Activated T-cell treated with anti-CD3 and anti-CD28 coated beads, Interleukin-2, amount 50 U/mL, for 1 hour (primary cell): ENCODE measurements at places on chromosomes 5 and 9.

GRCh38 chr9:96175796-96176195 lies 126.2 kb downstream of the HSD17B3 start:
- no peak for DNase-seq

- DNase-seq = peak; percentile 46
Observed at GRCh38 chr9:99828054-99828416, 6.3 kb downstream of the NR4A3 start.

GRCh38 chr5:176877793-176878331 lies 21.3 kb downstream of the HK3 start:
- no peak for DNase-seq

GRCh38 chr5:64980176-64980575 lies 211.4 kb downstream of the CWC27 start:
- DNase-seq = no peak

DNA sequence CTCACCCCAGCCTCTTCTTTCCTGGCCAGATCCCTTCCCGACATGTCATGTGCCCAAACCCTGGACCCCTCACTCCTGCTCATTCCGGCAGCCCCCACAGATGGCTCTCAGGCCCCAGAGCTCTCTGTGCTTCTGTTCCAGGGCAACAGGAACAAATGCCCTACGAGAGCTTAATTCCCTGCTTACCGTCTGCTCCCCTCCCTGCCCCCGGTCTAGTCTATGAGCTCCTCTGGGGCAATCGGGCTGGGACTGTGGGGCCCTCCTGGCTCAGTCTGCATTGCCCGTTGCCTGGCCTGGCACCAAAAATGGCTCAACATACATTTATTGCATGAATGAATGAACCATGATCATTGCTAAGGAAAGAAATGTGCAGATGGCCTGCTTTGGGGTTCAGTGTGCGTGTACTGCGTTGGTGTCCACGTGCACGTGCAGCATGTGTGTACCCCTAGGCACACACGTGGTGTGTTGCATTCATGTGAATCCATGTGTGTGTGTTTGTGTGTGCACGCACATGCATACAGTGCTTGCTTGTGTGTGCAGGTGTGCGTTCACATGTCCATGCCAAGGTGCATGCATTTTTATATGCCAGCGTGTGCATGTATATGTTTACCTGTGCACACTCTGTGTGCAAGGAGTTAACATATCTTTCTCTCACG lies 201.2 kb upstream of the IER5L start:
- no peak for DNase-seq

GRCh38 chr9:94837404-94837803 lies 110.9 kb downstream of the AOPEP start:
- DNase-seq = no peak

GRCh38 chr5:38316544-38317224 lies 58.3 kb downstream of the EGFLAM start:
- DNase-seq = no peak

DNA sequence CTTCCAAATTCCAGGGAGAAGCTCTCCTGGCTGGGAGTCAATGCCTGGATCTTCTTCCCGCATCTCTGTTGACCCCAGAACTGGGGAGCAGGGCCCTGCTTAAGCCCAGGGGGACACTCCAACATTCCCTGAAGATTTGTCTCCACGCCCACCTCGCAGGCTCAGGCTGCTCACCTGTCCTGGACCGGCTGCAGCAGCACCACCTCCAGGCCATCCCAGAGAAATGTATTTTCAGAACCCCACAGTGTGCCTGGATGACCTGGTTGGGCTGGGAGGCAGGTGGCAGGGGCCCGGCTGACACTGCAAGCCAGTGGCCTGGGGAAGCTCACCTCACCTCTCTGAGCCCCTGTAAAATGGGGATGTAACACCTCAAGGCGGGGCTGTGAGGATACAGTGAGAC lies 27.1 kb upstream of the ZBTB43 start:
- DNase-seq = no peak

DNA sequence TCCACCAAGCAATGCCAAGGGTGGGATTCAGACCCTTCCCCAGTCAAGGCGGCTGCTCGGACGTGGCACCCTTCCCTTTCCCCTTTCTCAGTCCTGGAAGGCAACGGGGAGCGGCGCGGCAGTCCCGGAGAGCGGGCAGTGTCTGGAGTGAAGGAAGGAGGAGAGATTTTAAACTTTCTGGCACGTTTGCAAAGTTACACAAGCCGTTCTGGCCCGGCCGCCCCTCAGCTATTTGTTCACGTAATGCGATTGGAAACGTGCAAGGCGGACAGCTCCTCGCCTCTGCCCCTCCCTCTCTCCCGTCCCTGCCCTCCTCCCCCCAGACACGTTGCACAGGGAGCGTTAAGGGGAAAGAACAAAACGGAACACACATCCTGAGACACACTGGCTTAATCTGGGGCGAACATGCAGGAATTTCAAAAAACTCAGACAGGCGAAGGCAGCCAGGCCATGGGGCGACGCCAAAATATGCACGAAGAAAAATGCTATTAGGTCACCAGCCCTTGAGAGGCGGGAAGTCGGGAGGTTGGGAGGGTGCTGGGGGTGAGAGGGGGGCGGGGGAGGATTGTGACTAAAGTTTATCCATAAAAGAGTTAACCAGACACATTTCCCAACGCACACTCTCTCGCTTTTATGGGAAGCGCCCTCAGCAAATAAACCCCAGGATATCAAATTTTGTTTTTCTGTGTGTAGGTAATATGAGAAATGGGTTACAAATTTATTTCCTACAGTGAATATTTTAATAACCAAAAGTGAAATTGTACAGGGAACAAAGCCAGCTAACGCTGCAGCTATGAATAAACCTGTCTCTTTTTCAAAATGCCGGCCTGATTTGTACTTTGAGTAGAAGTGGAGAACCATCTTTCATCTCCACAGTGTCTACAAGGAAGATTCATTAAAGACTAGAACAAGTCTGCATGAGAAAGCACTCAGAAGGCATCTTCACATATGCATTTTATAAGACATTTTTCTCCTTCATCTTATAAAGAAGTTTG lies at the start of gene LOX:
Gene LOX (minus strand): TSS at position 144 of the 995 bp plus-strand sequence. CDS start 274 bp downstream, outside the sequence.
- DNase-seq = no peak

- DNase-seq = no peak
Observed at GRCh38 chr5:72476275-72476674, 30.9 kb downstream of the ZNF366 start.

- no peak for DNase-seq
Observed at GRCh38 chr5:174550026-174550425, 174.4 kb upstream of the MSX2 start.

DNA sequence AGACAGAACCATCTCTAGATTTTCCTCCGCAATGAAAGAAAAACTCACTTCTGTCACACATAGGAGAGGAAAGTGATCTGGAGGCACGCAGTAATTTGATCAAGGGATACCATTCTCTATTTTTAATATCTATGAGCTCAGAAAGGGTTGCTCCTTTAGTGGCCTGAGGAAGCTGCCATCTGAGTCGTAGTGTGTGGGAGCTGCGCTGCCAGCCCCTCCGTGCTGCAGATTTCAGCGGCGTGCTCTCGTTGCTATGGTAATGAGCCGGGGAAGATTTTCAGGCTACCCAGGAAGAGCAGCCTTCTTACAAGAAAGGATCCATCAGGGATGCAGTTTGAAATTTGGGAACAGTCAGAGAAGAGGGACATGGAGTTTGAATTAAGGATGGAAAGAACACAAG lies 17.1 kb upstream of the GOLM1 start:
- no peak for DNase-seq

GRCh38 chr9:22052376-22052945 lies 43.4 kb upstream of the CDKN2B start:
- DNase-seq = no peak

DNA sequence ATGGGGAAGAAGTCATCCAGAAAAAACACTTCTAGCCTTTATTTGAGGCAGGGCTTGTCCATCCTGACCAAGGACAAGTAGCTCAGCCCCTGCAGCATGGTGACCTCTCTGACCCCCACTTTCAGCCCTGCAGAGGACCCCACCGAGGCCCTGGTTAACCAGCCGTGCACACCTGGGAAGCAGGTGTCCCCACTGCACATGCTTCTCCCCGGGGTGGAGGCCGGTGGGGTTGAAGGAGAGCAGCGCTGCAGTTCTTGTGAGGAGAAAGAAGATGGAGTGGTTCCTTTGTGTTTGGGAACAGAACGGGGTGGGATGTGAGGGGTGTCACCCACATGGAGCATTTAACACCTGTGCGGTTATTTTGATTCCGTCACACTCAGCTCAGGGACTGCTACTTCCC lies 21.1 kb upstream of the ZBTB34 start:
- DNase-seq = no peak

DNA sequence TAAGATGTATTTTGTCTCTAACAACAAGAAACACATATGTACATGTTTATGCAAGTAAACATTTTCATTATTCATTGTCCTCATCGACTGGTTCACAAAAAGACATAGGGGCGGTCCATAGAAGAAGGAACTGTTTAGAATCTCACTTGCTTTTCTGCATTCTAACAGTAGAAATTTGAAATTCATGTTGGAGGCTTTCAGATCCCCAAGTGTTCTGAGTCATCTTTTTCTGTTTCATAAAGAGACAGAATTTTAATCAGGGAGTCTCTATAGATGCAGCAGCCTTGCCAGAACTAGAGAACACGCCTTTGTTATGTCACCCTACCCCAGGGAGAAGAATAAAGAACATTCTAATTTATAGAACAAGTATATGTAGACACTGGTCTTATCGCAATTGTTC lies 324.3 kb downstream of the GABRG2 start:
- no peak for DNase-seq

DNA sequence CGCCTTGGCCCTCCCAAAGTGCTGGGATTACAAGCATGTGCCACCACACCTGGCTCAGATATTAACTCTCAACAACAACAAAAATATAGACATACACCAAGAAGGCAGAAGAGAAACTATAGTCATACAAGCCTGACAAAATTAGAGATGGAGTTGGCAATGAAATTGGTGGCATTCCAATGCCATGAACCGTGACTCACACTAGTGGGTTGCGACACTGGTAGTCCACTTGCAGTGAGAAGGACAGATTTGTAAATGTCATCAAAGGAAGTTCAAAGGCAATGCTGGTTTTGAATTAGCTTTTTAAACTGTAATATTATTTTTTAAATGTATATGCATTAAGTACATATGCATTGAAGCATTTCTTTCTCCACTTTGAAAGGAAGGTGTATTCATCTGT lies 8.5 kb upstream of the DNAJC25 start:
- no peak for DNase-seq

DNA sequence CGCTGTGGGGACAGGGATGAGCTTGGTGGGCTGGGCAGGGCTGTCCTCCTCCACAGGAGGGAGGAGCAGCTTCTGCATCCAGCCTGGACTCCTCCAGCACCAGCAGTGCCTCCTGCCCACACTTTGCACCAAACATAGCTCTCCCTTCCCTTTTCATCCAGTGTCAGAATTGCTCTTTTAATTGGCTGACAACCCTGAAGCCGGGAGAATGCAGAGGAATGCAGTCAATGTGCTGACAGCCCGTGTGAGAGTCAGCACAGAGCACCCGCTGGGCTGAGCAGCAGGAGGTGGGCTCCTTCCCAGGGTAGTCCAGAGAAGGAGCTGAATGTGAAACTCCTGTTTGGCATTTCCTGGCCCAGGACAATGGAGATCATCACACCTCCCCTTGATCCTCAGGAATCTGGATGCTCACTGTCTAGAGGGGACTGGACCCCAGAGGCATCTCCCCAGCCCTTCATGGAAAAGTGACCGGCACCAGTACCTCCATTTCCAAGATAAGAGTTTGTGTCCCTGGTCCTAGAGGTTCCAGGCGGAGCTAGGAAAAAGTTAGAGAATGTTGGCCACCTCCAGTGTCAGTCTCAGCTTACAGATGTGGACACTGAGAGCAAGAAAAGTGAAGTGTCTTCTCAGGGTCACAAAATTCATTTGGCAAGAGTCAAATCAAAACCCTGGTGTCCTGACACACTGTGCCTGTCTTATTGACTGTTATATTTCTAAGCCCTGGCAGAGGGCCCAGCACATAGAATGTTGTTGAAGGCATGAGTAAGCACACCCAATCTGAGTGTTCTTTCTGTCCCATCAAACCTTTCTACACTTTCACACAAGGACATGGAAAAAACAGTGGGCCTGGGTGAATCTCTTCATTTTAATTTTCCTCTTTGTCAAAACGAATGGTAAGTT lies 202.1 kb downstream of the SNX18 start:
- DNase-seq = no peak

DNA sequence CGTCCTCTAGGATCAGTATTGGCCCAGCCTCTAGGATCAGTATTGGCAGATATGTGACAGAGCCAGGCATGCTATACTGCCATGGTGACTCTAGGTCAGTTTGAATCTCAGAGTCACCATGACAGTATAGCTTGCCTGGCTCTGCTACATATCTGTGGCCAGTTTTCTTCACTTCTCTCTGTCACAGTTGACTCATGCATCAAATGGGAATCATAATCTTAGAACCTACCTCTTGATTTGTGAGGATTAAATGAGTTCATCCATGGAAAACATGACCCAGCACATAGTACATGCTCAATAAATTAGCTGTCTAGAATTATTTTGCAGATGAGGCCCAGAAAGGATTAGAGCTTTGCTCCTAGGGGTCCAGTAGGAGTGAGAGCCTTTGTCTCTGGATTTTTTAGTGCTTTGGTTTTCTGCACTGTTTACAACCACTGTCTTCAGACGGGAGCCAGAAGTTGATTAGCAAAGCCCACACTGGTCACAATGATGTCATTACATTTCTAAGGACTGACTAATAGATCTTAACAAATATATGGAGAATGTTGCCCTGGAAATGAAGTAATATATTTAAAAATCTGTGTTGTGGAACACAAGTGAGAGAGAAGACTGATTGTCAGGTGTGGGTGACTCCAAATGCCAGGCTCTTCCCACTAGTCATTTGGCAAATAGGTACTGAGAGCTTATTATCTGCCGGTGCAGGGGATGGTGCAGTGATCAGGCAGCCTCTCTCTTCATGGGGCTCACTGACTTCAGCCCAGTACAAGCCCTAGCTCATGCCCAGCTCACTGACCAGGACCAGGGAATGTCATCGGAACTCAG lies 76.0 kb downstream of the COL15A1 start:
- DNase-seq = no peak

DNA sequence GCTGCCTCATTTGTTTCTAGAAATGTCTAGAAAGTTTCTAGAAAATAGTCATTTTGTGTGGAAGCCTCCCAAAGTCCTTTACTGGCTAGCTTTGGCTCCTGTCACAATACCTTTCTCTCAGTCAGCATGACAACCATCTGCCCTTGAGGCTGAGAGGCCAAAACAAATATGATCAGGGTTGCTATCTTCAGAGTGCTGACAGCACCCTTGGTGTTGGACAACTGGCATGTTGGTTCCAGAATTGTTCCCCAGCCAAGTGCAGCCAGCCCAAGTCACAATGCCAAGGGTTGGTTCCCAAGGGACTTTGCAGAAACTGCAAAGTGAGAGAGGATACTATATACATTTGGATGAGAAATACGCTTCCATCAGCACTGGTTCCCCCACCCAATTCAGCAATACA lies 140.9 kb upstream of the GAS1 start:
- no peak for DNase-seq

DNA sequence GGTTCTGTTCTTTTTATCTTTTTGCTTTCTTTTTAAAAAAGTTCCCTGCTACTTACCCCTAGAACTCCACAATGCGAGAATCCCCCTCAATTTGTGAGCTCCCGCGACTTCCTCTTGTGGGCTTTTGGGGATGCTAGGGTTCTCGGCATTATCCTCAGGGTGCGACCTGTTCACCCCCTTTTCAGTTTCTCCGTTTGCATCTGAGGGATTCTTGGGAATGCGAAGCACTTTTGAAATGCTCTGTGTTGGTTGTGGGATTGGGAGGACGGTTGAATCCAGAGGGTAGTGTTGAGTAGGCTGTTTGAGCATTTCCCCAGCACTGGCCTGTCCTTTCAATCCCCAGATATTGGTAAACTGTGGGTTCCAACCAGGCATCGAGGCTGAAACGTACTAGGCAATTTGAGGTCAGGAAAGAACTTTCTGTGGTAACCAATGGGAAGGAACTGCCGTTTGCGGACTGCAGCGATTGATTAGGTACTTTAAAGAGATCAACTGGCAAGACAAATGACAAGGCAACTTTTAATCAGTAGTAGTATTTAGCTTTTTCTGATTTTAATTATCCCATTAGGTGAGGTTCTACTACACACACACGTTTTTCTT lies 415 bp downstream of the XRCC4 start:
- DNase-seq = no peak
